ENCODE measurements at places on chromosomes 4 and X.

GRCh38 chr4:151833174-151833573 lies 72.4 kb upstream of the GATB start:
- no peak for DNase-seq

GRCh38 chrX:40174001-40174853 lies 76.5 kb upstream of the BCOR start:
- DNase-seq, result peak; percentile 50

- no peak for DNase-seq
Observed at GRCh38 chr4:182874304-182874751, 42.9 kb downstream of the DCTD start.

DNA sequence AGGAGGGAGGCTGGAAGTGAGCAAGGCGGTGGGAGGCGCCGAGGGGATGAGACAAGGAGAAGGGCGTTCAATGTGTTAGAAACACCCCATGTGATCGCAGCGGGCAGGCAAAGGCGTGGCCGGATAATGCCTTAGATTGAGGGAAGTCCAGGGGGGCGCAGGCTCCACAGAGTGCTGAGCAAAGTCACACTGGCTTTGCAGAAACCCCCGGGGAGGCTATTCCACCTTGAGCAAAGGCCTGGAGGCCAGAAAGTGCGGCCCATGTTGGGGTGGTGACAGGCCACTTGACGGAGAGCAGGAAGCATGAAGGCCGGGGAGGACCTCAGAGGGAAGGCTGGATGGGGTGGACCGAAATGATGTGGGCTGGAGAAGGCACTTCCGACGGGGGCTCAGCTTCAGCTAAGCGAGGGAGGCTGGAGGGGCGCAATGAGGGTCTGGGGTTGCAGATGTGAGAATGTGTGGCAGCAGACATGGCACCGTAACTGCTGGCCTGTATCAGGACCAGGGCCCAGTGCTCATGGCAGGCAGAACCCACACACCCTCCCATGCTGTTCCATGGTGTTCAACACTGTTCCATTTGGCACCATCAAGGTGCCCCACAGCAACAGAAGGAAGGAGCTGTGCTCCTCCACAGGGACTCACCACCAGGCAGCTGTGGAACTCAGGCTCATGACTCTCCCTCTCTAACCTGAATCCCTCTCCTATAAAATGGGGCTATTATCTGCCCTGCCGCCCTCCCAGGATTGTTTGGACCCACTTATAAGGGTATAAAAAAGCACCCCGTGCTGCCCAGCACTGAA lies 50.3 kb downstream of the HMX1 start:
- DNase-seq, result no peak

- no peak for DNase-seq
Observed at GRCh38 chrX:11585174-11585573, 80.5 kb downstream of the ARHGAP6 start.

- DNase-seq, result no peak
Observed at GRCh38 chr4:140098455-140099160, 55.4 kb downstream of the MAML3 start.

GRCh38 chr4:39415678-39416283 lies 9.1 kb downstream of the KLB start:
- no peak for DNase-seq

DNA sequence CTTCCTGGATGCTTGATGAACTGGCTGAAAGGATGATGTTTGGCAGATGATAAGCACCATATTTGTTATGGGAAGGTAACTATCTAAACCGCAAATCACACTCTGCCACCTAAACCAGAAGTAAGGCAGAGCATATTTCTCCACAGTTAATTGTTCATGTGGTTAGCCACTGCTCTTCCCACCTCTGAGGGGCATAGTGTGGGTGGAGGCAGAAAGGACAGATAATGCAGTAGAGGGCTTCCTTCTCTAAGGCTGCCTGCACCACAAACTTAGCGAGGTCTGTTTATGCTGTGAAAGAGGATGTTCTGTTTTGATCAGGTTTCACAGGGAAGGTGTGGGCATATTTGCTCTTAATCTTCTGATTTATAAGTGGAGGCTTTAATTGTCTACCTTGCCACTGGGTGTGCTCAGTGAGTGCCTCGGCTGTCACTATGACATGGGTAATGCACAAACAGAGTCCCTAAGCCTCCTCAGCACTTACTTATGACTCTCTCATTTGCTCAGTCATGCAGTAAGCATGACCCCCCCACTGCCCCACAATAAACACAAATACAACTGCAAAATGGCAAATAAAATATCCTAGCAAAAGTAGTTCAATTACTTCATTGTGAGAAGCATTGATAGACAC lies 401.0 kb downstream of the TMA16 start:
- DNase-seq, result peak; percentile 45

DNA sequence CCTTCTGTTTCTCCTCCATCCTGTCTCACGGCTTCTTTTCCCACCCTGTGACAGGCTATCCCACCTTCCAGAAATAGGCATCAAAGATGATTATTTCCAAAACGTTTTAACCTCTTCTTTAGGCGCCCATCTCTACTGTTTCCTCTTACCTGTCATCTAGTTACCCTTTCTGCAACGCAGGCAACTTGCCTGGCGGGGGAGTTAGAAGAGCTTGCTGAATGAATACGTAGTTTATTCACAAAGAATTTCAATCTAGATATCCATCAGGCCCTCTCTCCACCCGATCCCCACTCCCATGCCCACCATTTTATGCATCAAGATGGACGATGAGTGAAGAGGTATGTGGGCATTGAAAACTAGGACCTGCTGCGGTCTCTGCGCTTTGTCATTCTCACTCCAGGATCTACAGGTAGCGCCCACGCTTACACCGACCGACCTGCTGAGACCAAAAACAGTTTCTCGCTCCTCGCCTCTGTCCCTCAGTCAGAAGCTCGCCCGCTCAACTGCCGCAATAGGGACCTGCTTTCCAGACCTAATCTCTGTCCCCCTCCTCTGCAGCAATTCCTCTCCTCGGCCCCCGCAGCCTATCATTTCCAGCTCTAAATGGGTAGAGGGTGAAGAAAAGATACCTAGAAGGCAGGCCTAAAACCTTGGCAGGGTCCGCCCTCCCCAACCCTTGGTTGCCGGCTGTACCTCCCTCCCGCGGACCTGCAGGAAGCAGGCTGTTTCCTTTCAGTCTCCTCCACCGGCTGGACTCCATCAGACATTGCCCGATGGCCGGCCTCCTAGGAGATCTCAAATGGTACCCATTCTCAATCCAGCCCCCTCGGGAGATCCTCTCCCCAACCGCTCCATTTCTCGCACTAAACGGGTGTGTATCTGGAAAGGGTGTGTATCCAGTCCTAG lies 624 bp downstream of the BEX5 start:
- no peak for DNase-seq

DNA sequence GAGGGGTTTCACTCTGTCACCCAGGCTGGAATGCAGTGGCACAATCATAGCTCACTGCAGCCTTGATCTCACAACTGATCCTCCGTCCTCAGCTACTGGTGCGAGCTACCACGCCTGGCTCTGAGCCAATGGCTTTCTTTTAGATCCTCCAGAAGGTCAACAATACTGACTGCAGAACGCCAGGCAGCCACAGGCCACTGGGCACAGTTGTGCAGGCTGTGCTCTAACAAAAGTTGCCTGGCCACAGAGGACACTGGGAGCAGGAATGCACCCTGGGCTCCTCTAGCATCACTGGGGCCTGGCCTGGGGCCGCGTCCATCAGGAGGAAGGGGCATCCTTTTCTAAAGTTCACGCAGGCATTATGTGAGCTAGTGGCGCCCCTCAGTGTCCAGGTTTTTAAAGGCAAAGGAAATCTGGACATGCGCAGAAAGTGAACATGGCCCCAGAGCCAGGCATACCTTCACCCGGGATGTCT lies 14.9 kb upstream of the PORCN start:
- DNase-seq, result no peak

DNA sequence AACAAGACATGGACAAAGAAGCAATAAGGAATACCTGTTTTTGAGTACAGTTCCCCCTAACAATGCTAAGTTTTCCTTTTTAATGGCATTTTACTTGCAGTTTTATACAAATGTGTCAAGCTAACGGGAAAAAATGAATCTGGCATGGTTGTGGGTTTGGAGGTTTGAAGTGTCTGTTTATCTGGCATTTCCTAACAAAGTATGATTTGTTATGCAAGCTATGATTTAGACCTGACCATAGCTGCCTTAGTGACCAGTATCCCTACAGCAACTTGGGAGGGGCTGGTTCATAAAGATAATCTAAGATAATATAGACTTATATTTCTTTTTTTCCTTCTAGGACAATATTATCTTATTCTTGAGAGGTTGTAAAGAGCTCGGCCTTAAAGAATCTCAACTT lies 60.6 kb downstream of the LIMCH1 start:
- no peak for DNase-seq

- peak; percentile 35 for DNase-seq
Observed at GRCh38 chr4:145177906-145178538, 2.4 kb downstream of the OTUD4 start.

DNA sequence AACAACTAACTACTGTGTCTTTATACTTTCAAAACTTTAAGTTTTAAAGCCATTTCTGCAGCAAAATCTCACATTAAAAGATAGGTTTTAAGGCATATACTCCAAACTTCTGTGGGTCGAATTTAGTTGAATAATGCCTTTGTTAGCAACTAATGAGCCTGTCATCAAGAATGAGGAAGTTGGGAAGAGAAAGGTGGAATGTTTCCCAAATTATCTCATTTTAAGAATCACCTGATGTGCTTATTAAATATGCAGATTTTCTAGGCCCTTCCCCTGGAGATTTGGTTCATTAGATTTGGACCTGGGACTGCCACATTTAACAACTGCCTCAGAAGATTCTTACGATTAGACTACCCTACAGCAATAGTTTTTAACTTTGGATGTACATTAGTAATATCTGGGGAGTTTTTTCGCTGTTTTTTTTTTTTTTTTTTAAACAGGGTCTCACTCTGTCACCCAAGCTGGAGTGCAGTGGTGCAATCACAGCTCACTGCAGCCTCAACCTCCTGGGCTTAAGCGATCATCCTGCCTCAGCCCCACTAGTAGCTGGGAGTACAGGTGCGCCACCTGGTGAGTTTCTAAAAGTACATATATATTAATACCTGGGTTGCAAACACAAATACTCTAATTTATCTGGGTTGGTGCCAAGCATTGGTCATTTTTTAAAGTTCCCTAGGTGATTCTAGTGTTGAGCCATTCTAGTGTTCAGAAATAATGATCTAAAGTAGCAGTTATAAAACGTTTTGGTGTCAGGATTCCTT lies 16.1 kb upstream of the TASL start:
- DNase-seq, result peak; percentile 18

GRCh38 chr4:149796381-149796780 lies 19.3 kb downstream of the IQCM start:
- DNase-seq, result no peak

DNA sequence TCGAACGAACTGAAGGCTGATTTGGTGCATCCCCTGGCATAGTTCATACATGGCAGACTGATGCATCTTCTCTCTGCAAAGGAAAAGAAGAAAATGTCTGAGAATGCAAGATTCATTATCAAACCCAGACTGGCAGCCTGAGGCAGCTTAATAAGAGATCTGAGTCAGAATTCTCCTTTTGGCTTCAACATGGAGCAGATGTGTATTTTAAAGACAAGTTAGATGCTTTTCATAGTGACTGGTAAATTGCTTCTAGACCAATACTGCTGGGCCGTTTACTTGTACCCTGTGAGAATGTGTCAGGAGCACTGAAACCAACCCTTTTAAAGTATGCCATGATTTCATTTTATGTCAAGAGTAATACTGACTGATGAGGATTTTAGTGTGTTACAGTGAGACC lies 322.0 kb downstream of the NR3C2 start:
- DNase-seq, result no peak

- DNase-seq, result no peak
Observed at GRCh38 chr4:6781561-6781960, 966 bp upstream of the KIAA0232 start.

DNA sequence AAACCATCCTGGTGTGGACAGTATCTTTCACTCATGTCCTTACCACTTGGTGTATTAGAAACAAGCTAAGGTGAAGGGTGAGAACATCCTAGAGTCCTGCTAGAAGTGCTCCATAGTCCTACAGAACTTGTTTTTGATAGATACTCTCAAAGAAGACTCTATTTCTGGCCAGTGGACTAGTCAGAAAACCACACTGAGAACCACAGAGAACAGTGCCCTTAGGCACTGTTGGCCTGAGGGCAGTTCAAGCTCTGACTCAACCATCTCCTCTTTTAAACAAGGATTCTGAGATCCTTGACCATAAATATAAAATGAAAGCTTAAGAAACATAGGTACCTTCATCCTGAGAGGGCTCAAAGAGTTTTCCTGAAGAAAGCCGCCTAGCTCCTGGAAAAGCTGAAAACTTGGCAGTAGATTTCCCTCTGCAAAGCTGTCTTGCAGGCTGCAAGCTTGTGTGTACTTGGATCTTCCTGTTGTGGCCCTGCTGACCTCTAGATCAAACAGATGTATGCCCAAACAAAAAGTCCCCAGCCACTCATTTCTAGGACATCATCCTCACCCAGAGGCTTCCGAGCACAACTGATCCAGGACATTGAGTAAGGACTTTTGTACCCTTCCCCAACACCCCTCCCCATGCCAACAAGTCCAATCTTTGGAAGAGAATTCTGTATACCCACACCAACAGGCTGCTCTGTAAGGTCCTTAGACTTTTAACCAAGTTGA lies 111.6 kb upstream of the CXCL13 start:
- DNase-seq, result no peak

DNA sequence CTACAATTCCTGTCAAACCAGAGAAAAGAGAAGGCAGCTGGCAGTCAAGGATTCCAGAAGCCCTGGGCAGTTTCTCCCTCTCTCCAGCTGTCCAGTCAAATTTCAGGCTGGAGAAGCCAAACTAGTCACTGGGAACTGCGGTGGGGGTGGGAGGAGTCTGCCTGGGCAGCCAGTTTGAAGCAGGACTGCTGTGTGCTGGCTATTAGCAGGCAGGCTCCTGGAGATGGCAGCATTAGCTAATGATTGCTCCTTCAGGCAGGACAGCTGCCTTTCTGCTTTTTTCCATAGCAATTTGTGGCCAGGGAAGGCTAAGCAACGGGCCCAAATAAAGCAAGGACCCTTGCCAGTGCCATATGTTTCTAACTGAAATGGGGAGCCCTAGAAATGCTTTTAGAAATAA lies 44.7 kb upstream of the FGF13 start:
- DNase-seq, result no peak

DNA sequence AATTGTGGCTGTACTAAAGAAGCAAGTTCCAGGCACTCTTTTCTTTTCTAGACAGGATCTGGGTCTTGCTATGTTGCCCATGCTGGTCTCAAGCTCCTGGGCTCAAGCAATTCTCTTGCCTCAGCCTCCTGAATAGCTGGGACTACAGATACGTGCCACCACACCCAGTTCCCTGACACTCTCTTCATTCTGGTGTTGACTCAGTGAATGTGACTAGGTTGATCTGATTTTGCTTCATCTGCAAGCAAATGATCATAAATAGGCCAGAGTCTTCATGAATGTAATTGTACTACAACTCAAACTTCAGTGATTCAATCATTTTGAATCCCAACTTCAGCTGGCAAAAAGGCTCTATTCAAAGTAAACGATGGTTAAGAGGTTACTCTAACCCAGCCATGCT lies 78.5 kb downstream of the APBB2 start:
- DNase-seq, result no peak

GRCh38 chr4:81421346-81422218 lies 50.1 kb downstream of the RASGEF1B start:
- peak; percentile 15 for DNase-seq

GRCh38 chrX:110316351-110317060 lies 1.4 kb downstream of the AMMECR1 start:
- DNase-seq, result no peak

All from CD4-positive, alpha-beta T cell treated with Interleukin-4 for 4 hours (primary cell).